NAMALWA (cell line): ENCODE measurements at places on chromosomes 1 and 21.

GRCh38 chr1:246518456-246519205 lies 11.6 kb upstream of the SMYD3 start:
- DNase-seq: no peak

- DNase-seq: no peak
These were observed 14.3 kb downstream of the LEPR start for GRCh38 chr1:65434760-65435159.

DNA sequence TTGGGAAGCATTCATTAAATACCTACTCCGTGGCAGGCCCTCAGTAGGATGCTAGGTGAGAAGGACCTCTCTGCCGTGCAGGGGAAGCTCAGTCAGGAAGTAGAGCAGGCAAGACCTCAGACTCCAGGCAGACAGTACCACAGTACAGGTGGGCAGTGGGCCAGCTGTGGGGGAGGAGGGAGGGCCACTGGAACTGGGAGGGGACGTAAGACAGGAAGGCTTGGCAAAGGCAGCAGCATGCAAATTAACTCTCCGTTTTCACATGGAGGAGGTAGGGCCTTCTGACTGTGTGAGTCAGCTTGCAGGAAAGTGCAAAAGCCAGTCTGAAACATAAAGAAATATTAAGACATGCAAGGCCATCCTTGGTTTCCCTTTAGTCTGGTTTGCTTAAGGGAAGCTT lies 157.7 kb downstream of the TRIM33 start:
- no peak for DNase-seq

GRCh38 chr21:44487831-44488230 lies 32.5 kb downstream of the LRRC3 start:
- DNase-seq: peak; percentile 58

GRCh38 chr1:174051956-174052355 lies 29.8 kb upstream of the RC3H1 start:
- no peak for DNase-seq

DNA sequence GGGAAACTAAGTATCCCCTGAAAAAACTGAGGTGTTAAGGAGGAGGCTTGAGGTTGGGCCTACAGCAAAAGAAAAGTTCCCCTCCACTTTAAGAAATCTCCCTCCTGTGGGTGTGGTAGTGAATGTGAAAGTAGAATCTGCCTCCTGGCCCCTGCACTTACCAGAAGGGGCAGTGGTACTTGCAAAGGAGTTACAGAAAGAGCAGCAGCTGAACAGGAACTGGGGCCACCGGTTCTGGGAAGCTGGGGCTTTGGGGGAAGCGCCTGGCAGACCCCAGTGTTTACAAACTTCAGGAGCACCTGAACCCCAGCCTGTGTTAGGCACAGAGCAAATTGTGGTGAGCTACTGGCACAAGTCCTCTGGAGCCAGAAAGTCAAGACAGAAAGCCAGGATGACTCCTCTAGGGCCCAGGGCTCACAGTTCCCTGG lies 250.2 kb upstream of the FGGY start:
- DNase-seq: peak; percentile 4

GRCh38 chr1:205417870-205418635 lies 3.8 kb downstream of the LEMD1 start:
- DNase-seq: no peak

DNA sequence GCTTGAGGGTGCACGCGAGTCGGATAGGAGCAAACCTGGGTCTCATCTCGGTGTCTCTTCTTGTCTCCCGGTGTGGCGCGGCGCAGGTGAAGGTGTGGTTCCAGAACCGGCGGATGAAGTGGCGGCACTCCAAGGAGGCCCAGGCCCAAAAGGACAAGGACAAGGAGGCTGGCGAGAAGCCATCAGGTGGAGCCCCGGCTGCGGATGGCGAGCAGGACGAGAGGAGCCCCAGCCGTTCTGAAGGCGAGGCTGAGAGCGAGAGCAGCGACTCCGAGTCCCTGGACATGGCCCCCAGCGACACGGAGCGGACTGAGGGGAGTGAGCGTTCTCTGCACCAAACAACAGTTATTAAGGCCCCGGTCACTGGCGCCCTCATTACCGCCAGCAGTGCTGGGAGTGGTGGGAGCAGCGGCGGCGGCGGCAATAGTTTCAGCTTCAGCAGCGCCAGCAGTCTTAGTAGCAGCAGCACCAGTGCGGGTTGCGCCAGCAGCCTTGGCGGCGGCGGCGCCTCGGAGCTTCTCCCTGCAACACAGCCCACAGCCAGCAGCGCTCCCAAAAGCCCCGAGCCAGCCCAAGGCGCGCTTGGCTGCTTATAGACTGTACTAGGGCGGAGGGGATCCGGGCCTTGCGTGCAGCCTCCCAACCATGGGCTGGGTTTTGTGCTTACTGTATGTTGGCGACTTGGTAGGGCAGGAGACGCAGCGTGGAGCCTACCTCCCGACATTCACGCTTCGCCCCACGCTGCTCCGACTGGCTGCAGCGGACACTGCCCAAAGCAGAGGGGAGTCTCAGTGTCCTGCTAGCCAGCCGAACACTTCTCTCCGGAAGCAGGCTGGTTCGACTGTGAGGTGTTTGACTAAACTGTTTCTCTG lies 5.1 kb downstream of the HLX start:
- no peak for DNase-seq

DNA sequence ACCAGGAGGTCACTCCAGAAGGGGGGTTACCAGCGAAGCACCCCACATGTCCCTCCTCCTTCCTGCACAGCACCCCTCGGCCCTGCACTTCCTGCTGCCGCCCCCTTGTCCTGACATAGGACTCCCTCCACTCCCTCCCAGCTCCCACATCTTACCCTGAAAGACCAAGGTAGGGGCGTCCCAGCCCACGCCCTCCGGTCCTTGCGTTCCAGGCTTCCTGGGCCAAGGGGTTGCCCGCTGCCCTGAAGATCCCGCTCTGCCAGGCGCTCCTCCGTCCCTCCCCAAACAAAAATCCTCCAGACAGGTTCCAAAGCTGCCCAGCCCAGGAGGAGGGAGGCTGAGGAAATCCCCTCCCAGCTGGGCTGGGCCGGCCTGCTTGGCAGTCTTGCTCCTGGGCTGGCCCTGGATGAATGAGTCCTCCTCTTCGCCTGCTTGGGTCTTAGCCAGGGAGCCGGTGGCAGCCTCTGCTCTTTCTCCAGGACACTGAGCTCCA lies at the start of gene RHBDL2:
TSS of gene RHBDL2 (minus strand) at position 304 of the 493 bp plus-strand sequence. CDS start 22,618 bp downstream, outside the sequence.
- no peak for DNase-seq

GRCh38 chr1:201634261-201634660 lies 95.3 kb downstream of the NAV1 start:
- DNase-seq: no peak

- DNase-seq: no peak
These were observed 14.4 kb upstream of the SLC2A7 start for GRCh38 chr1:9040659-9041030.

DNA sequence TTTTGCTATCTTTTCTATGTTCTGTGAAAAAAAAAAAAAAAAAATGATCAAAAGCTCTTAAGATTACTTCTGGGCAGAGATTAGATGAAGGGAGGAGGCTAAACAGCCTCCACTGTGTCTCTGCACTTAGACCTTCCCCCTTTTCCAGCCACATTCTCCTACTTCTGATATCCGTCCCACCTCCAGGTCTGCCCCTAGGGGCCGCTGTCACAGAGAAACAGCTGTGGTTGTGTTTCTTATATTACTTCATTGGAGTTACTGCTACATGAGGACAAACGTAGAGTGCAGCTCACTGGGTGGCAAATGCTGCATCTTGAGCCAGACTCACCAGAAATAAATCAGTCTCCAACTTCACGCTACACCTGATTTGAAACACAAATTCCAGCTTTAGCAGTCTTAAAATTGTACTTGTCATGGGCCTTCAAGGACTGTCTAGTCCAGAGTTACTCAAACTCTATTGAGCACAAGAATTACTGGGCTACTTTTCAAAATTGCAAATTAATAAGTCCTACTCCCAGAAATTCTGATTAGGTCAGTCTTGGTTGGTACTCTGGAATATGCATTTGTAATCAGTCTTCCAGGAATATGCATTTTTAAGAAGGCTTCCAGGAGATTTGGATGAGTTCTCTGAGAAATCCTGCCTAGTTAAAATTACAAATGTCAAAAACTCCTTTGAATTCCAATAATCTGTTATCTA lies 125.2 kb upstream of the PTBP2 start:
- DNase-seq: peak; percentile 71

- no peak for DNase-seq
These were observed 8.5 kb upstream of the CD247 start for GRCh38 chr1:167526667-167527383.

DNA sequence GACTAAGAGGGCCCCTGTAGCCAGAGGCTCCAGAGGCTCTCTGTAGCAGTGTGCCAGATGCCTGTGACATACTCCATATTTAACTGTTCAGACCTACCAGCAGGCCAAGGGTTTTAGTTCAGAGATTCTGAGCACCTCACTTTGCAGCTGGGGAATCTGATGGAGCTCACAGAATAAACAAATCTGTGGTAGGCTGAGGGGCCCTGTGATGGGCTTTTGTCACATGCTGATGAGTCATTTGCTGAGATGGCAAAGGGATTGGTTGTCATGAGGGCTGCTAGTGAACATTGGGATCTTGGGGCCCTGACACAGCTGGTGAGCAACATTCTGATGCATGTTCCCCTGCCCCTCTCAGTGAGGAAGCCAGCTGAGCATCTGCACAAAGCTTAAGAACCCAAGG lies 482.2 kb downstream of the CAMTA1 start:
- DNase-seq: no peak

GRCh38 chr1:82634266-82634665 lies 833.5 kb downstream of the ADGRL2 start:
- no peak for DNase-seq

- DNase-seq: no peak
These were observed 22.5 kb upstream of the C1QA start for GRCh38 chr1:22613951-22614350.

GRCh38 chr1:951364-951763 lies 7.7 kb downstream of the NOC2L start:
- no peak for DNase-seq

DNA sequence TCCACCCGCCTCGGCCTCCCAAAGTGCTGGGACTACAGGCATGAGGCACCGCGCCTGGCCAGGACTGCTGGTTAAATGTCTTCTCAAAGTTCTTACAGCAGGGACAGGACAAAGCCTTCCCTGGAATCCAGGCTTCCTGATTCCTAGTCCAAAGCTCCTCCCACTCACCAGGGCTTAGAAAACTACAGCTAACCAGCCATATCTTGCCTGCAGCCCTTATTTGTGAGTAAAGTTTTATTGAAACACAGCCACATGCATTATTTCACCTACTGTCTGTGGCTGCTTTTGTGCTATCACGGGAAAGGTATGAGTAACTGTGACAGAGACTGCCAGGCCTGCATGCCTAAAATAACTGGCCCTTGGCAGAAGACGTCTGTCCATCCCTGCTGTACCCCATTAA lies 24.4 kb downstream of the TMCO4 start:
- no peak for DNase-seq

DNA sequence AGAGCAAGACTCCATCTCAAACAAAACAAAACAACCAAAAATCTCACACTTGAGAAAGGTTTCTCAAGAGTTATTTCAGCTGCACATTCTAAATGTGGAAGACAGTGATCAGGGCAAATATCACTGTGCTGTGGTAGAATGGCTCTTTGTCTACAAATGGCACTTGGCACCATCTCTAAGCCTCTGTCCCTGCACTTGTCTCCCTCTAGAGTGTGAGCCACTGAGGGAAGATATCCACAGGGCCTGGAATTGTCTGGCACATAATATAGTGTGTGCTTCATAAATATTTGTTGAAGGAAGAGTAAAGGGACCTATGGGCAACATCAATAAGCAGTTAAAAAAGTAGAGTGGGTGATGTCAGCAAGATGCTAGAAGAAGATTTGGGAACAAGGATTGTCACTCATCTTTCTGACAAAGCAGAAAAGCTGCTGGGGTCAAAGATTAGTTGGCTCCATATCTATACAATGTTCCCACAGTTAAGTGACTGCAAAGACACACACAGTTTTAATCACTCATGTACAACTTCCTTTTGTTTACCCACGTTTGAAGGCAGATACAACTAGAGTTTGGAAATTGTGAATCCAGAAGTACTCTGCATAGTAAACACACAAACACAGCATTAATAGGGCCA lies 19.1 kb downstream of the CD101 start:
- no peak for DNase-seq

DNA sequence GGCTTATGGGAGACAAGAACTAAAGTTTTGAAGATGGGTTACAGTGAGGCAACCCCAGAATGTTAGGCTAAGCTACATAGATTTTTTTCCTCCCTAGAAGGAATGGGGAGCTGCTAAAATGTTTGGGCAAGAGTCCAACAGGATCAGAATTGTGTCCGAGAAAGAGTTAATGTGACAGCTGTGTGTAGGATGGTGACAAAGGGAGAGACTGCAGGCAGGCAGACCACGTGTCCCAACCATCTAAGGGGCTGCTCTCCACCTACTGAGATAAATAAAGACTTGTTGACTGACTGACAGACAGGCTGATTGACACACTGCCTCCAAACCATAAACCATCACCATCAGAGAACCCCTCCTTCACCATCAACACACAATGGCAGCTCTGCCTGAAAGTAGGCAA lies 133.7 kb upstream of the CTTNBP2NL start:
- DNase-seq: no peak

GRCh38 chr1:24900985-24901781 lies 28.9 kb downstream of the RUNX3 start:
- no peak for DNase-seq

DNA sequence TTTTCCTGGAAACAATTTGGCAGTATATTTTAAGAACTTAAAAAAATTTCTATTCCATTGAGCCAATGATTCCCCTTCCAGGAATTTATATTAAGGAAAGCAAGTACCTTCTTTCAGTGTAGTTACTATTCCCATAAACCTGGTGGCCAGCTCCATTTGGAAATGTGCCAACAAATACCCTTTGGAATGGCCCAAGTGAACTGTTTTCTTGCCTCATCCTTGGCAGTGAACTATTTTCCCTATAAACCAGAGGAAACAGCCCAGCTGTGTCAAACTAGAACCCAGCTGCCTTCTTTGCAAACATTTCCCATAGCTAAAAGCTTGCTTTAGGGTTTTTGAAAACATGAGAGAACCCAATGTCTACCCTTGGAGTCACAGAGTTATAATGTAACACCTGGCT lies 496.9 kb downstream of the NEGR1 start:
- DNase-seq: no peak

DNA sequence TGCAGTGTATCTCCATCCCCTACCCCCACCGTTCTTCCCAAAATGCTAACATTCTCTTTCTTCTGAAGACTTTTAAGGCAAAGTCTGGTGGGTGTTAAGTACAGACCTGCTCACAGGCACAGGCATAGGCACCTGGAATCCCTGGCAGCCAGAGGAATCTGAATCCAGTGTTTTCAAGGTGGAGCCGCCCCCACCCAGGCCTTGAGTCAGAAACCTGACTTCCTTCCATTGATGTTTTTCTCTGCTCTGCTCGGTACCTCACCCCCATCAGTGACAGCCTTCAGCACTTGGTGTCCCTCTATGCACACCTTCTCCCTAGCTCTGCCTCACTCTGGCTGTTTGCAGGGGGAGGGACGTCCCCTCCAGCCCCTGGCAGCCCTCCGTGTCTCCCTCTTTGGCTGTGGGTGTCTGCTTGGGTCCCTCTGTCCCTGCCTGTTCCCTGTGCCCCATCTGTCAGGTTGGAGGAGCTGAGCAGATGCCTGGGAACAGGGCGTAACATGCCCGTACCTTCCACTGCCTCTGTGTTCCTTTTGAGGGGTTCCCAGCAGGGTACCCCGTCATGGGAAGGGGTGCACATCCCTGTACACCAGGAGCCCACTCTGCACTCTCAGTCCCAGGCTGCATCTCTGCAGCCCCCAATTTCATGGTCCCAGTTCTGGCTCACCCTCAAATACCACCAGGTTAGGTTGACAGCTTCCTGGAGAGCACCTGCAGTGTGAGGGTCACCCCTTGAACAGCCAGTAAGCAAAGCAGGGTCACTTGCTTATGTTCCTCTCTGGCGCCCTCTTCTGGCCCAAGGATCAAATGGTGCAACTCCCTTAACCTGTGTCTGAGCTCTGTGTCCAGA lies 6.7 kb downstream of the NCDN start:
- DNase-seq: peak; percentile 90
